Right cardiac atrium (tissue), 5 donors: ENCODE measurements at places on chromosomes 2 and 18. TPM values are rescaled to one million over a fixed set of nuclear protein-coding genes. Genes with fewer than 3 reads are reported as not detected.

GRCh38 chr2:26483516-26483915, 5.6 kb upstream of the OTOF start:
- DNase-seq = peak; percentile 47

The ANKZF1 gene
- 14.9 TPM for total RNA-seq

- DNase-seq = no peak
Observed at GRCh38 chr2:75549401-75550253, 11.1 kb downstream of the EVA1A start.

The SPC25 gene
- not detected for total RNA-seq

The RAD51AP2 gene
- 0.51 TPM for total RNA-seq

DNA sequence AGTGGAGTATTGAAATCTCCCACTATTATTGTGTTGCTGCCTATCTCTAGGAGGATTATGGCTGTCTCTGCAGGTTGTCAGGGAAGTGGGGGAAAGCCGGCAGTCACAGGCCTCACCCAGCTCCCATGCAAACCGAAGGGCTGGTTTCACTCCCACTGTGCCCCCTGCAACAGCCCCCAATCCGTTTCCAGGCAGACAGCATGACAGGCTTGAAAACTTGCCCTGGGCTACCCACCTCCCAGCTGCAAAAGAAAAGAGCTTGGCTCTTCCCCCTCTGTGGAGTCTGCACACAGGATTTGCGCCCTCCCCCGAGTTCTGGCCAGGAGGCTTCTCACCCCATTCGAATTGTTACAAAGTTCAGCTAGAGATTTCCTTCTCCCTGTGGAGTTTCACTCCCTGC, 87.4 kb upstream of the MSTN start:
- no peak for DNase-seq

The LRP2 gene
- total RNA-seq = 0.33 TPM

The CD226 gene
- total RNA-seq = 1.3 TPM

DNA sequence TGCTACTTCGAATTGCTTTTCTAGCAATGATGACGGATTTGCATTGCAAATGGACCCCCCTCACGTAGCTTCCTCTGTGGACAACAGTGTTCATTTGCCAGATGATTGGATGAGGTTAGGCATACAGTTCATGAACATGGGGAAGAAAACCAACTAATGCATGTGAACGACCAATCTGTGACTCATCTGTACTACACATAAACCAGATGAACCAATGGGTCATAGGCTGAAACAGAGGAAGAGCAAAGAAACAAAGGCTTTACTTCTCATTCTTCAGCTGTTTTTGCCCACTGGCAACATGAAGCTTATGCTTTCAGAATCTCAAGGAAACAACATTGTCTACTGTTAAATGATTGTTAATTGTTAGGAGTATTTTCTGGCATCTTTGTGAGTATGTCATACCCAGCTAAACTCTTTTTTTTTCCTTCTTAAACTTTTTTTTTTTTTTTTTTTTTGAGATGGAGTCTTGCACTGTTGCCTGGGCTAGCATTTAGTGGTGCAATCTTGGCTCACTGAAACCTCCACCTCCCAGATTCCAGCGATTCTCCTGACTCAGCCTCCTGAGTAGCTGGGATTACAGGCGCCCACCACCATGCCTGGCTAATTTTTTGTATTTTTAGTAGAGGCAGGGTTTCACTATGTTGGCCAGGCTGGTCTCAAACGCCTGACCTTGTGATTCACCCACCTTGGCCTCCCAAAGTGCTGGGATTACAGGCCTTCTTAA, 35.5 kb downstream of the EFEMP1 start:
- no peak for DNase-seq

The TOGARAM2 gene
- 28.0 TPM for total RNA-seq

The KCTD18 gene
- total RNA-seq = 11.7 TPM

GRCh38 chr2:40559175-40559574, 107.3 kb upstream of the SLC8A1 start:
- DNase-seq = no peak

DNA sequence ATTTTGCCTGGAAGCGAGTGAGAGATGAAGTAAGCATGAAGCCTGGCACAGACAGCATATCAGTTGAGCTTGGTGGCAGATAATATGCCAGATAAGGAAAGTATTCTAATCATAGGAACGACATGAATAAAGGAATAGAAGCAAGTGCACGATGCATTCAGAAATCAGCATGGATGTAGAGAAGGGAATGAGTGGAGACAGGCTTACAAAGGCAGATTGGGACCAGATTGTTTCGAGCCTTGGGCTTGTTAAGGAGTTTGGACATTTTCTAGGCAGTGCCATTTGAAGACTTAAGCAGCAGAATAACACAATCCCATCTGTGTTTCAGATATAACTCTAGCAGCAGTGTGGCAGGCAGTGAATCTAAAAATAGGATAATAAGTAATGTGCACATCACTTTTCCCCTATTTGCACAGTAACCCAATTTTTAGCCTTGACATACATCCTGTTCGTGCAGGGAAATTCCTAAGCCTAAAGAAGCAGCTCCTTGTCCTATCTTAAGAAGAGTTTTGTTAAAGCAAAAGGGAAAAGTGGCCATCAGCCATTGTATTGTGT, 450.2 kb downstream of the PLCL1 start:
- DNase-seq = no peak

DNA sequence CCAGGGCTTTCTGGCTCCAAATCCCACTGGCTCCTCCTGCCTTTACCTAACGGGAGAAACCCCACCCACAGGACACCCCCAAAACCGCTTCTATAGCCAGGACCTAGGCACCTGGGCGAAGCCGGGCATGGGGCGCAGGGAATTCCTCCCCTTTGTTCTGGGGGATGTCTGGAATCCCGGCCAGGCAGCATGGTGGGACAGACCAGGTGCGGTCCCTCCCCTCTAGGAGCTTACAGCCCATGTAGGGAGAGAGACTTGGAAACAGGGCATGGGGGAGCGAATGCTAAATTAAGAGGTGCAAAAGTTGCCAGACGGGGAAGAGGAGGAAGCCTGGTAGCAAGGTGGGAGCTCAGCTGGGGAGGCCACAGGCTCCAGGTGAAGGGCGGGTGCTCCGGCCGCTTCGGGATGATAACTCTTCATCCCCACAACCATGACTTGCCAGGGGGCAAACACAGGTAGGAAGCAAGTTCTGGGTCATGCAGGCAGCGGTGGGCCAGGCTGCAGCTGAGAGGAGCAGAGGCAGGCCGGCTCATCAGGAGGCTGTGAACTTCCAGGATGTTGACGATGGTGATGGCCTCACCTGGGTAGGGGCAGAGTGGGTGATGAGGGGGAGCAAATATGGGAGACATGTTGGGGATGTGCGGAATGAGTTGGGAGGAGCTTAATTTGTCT, 1.3 kb downstream of the TMEM37 start:
- no peak for DNase-seq

GRCh38 chr2:80896576-80896975, 592.0 kb upstream of the LRRTM1 start:
- DNase-seq = no peak

The HMSD gene
- total RNA-seq = 1.1 TPM

- DNase-seq = peak; percentile 57
Observed at GRCh38 chr2:233469261-233470010, 97.1 kb downstream of the USP40 start.

- peak; percentile 89 for DNase-seq
Observed at GRCh38 chr2:47002480-47003381, 87.1 kb upstream of the MCFD2 start.

- no peak for DNase-seq
Observed at GRCh38 chr2:64501946-64502345, 22.2 kb upstream of the AFTPH start.

The CNGA3 gene
- not detected for total RNA-seq

GRCh38 chr2:158038901-158039300, 62.8 kb upstream of the UPP2 start:
- no peak for DNase-seq

- DNase-seq = no peak
Observed at GRCh38 chr2:112520234-112520783, 22.0 kb upstream of the POLR1B start.

GRCh38 chr2:226553333-226553732, 246.3 kb downstream of the IRS1 start:
- no peak for DNase-seq

DNA sequence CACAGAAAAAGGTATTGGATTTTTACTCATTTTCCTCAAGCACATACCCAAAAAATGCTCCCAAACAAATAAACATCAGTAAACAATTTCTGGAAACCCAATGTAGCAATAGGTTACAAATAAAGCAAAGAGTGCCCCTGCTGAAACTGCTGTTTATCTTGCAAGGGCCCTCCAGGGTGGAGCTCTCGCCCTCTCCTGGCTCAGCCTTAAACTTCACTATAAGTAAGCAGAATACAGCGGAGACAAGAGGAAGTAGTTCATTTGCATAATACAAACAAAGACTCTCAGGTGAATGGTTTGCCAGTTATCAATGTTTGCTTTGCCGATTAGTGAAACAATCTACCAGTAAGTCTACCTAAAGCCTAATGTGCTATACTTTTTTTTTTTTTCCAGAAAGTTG, 437.6 kb downstream of the DLGAP1 start:
- DNase-seq = no peak

The EVX2 gene
- not detected for total RNA-seq

The LAMA1 gene
- total RNA-seq = 0.81 TPM

The GPAT2 gene
- 1.7 TPM for total RNA-seq

- no peak for DNase-seq
Observed at GRCh38 chr2:155663265-155663664, 669.3 kb downstream of the NR4A2 start.

The C2orf78 gene
- total RNA-seq = not detected

The COL3A1 gene
- total RNA-seq = 242 TPM
